Right kidney (tissue), 9 donors: ENCODE measurements at places on chromosomes 1 and 21.

DNA sequence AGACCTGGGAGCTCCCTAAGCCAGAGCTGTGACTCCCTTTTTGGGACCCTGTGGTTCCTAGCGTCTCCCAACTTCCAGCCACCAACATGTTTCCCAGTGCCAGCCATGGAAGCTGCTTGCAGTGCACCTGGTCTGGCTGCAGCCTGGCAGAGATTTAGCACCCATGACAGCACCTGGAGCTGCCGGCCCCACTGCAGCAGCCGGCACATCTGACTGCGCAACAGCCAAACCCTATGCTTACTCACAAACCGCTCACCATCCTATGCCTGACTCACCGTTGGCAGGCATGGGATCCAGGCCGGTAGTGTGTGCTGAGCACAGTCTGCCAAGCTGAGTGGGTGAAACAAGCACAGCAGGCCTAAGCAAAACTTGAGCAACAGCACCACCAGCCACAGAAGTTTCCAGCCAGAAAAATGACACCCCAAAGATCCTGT, 435.9 kb upstream of the PRMT6 start:
- no peak for DNase-seq

GRCh38 chr1:93992954-93993353, 83.7 kb upstream of the GCLM start:
- DNase-seq, result no peak

- DNase-seq, result peak; percentile 8
These were observed 27.6 kb upstream of the RGL1 start for GRCh38 chr1:183777328-183777727.

- DNase-seq, result no peak
These were observed 11.5 kb downstream of the SLC37A1 start for GRCh38 chr21:42525029-42525581.

DNA sequence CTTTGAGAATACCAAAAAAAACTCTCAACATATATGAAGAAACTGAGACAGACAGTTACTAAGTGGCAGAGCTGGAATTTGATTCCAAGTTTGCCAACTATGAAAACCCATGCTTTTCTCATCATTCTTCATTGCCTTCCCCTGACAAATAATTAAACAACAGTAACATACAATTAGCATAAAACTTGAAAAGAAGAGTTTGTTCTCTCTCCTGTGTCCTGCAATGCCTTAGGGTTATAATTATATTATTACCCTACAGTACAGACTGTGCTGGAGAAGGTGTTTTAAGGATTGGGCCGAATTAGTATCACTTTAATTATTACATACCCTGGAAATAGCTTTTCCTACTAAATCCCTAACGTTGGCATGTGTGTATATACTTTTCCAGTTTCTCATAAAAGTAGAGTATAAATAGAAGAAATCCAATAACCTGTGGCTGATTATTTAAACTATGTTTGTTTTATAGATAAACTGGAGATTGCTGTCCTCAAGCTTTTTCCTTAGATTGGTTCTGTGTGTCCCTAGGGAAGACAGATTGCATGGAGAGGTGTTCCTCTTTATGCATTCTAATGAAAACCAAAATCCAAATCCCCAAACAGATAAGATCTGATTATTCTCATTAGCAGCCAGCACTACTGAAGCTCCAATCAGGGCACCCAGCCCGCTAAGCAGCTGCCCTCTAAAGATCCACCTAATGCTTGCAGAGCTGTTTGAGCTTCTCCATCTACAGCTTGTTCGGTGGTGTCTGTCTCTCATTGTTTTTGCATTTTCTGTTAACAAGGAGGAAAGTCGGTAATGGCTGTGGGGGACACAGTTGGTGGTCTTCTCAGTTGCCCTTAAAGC, 156.3 kb downstream of the TM2D1 start:
- DNase-seq, result no peak

- no peak for DNase-seq
These were observed 250.6 kb upstream of the RRP15 start for GRCh38 chr1:218034468-218034867.
